Right lobe of liver (tissue), 6 donors: ENCODE measurements at places on chromosomes 12 and 14.

DNA sequence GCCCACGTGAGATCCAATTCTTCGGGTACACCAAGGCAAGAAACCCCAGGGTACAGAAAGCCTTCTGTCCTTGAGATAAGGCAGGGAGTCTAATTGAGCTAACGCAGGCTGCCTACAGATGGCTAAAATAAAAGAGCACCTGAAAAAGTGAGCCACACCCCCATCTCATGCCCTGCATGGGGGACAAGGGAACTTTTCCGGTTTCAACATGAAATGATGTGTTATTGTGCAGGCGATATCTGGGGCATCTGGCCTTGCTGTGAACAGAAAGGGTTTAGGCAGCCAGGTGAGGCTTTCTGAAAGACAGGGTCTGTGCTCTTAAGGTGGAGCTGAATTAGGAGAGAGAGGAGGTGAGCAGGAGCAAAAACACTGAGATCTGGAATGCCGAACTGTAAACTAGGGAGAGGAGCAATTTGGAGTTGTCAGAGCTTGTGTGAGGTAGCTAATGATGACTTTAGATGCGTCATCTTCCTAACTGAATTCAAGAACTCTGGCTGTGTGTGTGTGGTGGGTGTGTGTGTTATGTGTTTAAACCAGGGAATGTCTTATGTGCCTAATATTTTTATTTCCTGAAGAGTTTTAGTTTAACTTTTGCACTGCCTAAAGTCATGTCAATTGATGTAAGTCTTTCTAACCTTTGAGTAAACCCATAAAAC is 20.1 kb upstream of the LDHB start:
- no peak for DNase-seq

DNA sequence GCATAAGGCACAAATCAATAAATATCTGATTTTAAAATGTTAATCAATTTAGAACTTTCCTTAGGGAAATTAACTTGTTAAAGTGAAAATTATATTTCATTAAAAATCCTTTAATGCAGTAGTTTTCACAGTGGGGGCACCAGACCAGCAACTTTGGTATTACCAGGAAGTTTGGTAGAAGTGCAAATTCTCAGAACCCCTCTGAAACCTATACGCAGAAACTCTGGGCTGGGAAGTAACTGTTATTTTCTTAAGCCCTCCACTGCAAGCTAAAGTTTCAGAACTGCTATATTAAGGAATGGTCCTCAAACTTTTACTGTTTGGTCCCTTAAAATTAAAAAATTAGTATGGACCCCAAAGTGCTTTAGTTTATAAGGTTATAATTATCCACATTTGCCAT is 35.7 kb downstream of the GNPTAB start:
- DNase-seq, result no peak

DNA sequence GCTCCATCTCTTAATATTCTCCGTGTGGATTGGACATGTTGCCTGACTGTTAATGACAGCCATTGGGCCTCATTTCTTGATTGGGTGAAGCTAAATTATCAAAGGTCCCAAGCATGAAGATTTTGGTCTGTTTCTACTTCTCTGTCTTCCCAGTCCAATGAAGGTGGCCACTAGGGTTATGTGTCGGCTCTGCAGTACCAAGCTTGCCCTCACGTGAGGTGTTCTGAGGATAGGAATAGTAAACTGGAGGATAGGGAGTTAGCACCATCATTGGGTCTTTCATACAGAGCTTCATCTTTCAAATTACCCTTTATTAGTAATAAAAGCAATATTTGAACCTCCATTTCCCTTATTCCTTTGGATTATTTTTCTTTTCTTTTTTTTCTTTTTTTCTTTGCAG is 21.9 kb upstream of the BICD1 start:
- no peak for DNase-seq

DNA sequence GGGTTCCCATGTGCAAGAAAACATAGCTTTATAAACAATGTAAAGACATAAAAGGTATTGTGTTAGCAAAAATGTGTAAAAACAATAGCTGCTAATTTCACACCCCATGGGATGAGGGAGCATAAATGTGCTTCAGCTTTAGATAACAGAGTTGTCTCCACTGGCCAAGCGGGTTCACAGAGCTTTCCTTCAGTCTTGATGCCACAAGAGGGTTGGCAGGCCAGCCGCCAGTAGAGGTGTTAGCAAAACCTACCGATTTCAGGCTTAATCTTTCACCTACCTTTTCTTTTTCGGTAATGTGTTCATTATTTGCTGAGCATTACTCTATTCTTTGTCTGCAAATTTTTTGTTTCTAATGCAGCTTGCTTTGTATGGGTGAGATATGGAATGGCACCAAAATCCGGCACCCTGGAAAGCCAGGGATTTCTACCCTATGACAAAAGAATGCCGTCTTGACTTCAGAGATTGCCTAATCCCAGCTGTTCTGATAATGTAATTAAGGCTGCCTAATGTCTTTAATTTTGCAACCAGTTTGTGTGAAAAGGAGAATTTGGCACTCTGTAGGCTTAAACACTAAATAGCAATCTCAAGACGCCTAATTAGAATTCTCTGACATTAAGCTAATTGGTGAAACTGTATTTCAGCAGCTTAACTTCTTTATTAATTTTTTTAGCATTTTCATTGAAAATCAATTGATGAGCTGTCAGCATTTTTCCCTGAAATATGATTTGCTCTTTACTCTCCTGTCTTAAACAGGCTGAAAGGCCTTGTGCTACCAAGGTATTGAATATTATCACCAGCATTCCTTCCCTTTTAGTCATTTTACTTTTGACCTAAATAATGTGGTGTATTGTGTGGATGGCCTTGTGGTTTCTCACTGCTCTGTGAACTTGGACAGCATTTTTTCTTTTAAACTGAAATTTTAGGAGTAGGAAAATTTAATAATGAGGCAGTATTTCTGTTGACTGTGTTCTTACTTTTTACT is 60.7 kb downstream of the POLR3B start:
- DNase-seq, result no peak

GRCh38 chr14:71031000-71031399 is 123.7 kb downstream of the PCNX1 start:
- DNase-seq, result no peak

DNA sequence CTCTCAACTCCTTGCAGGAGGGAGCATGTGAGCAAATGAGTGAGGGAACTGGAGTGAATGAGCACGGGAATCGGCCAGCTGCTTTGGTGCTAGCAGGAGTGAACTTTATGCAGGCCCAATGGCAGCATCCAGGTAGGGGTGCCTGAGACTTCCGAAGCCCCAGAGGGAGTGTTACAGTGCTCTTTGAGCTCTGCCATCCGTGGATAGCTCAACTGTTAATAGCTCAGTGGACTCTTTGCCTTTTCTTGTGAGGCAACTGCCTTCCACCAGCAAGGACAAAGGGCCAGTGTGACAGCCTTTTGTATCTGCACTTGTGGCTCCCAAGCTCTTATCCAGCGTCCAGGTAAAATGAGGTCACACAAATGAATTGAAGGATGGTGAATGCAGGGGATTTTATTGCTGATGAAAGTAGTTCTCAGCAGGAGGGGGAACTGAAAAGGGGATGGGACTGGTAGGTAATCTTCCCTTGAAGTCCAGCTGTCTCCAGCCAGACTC is 12.9 kb downstream of the CREBL2 start:
- no peak for DNase-seq

DNA sequence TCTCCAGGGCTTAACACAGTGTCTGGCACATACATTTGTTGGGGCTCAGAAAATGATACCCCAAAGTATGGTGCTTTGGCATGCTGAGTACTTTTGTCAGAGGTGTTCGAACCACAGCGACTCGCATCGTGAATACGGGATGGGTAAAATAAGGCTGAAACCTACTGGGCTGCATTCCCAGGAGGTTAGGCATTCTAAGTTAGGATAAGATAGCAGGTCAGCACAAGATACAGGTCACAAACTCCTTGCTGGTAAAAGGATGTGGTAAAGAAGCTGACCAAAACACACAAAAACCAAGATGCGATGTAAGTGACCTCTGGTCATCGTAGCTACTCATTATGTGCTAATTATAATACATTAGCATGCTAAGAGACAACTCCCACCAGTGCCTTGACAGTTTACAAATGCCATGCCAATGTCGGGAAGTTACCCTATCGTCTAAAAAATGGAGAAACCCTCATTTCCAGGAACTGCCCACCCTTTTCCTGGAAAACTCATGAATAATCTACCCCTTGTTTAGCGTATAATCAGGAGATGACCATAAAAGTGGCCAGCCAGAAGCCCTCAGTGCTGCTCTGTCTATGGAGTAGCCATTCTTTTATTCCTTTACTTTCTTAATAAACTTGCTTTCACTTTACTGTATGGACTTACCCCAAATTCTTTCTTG is 3.3 kb upstream of the AEBP2 start:
- DNase-seq, result peak; percentile 6

- DNase-seq, result no peak
Measured at GRCh38 chr14:99157676-99158075, 114.3 kb downstream of the BCL11B start.

DNA sequence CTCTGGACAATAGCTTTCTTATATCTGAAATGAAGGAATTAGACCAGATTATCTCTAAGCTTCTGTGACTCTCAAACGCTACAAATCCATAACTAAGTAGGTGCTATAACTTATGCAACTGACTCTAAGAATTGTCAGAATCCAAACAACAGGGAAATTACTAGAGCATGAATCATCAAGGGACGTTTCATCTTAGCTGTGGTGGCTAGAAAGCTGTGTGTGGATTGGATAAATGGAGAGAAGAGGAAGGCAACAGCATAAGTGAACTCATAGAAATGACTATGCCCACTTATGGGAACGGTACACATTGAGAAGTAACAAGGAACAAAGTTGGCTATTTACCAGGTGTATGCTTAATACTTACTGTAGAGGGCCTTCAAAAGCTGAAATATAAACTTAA is 96.0 kb upstream of the NEDD1 start:
- no peak for DNase-seq

DNA sequence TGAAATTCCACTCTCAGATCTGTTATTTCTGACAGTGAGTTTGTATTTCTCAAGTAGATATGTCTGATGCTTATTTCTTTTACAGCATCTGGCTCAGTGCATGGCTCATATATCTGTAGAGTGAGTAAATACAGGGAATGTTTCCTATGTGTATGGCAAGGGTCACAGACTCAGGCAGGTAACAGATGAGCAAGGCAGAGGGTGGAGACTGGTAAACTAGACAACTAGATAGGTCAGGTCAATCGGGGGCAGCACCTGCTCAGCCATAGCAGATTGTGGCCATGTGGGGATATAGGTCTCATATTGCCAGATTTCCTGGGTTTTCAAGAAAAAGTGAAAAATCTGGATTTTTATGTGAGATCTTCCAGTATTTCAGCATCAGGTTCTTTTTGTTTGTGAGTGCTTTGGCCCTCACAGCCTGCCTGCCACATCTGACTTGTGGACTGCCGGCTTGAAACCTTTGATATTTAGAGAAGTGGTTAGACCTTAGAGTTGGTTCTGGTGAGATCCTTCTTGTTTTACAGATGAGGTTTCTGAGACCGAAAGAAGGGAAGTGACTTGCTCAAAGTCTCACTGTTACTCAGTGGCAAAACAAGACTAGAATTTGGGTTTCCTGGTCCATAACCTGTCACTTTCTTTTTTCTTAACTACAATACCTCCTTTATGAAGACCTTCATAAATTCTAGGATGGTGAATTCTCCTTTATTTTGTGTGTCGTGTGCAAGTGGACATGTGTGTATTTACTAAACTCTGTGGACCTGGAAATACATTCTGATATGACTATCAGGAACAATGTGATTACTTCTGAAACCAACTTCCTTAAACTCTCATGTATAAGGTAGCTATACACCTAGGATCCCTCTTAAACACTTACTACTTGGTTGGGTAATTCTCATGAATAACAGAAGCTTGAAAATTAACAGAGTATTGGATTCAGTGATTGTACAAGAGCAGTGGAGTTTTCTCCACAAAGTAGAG is 34.4 kb downstream of the PROX2 start:
- no peak for DNase-seq

DNA sequence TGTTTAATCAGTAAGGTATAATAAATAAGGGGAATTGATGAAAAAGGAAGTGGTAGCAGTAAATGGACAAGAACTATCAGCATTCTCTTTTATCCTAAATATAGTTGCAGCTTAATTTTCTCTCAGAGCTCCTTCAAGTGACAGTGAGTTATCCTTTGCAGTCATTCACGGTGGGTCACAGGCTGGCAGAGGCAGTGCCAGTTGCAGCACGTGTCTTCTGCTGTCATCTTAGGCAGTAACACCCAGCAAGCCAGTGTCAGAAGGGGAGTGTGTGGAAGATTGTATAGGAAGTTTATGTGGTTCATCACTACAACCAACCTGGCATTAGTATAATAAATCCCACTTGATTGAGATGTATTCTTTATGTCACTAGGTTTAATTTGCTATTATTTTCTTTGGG is 170.0 kb downstream of the CCDC91 start:
- DNase-seq, result no peak

DNA sequence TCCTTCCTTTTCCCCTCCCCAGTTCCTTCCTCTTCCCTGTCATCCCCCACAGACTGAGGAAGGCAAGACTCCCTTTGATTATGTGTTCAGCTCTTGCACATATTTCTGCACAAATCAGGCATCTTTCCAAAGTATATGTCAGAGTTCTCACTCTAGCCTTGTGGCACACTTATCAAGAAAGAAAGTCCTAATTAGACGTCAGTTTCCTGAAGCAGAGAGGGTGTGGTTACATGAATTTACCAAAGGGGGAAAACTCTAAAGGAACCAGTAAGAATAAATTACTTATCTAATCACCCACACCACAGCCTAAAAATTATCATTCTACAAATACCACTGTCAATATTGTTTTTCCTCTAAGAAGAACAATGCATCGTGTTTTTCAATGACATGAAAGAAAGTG is 120.7 kb upstream of the GRIP1 start:
- no peak for DNase-seq

GRCh38 chr12:45338272-45338671 is 122.4 kb downstream of the ANO6 start:
- no peak for DNase-seq

DNA sequence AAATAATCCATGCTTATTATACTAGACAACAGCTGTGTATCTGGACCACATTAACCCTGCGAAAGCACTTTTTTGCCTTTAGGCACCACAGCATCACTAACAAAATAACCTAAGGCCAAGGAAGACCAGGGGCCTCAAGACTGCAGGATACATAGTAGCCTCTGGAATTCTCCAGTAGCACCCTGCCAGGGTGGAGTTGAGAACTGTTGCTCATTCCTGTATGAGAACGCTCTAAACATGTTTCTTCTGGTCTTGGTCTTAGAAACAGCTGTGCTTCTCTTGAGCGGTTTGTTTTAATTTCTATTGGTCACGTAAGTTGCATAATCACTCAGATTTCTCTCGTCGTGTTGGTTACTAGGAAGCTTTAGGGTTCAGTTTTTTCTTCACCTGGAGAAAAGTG is 7.9 kb downstream of the B4GALNT3 start:
- no peak for DNase-seq

- DNase-seq, result no peak
Measured at GRCh38 chr12:50453872-50454271, 50.9 kb upstream of the DIP2B start.

- DNase-seq, result peak; percentile 98
Measured at GRCh38 chr14:103385152-103385928, at the start of gene MARK3. TSS of gene MARK3 (plus strand) at chr14:103385415. CDS start at chr14:103386030, 615 bp downstream.

GRCh38 chr14:67436006-67436866 is 24.3 kb upstream of the PLEK2 start:
- DNase-seq, result no peak

- DNase-seq, result peak; percentile 94
Measured at GRCh38 chr12:114799574-114800487, 115.9 kb upstream of the TBX3 start.
